ENCODE measurements at places on chromosomes 12 and 14.

DNA sequence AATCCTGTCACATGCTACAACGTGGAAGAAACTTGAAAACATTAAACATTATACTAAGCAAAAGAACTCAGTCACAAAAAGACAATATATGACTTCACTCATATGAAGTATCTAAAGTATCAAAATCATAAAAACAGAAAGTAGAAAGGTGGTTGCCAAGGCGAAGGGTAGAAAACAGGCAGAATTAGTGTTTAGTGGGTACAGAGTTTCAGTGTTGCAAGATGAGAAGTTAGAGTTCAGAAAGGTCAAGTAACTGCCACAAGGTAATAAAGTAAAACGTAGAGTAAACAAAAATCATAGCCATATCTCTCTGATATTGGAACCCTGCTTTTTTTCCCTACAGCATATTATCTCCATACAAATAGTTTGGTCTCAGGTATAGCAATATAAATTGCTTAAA is 223.8 kb upstream of the FSCB start:
- DNase-seq, result no peak

GRCh38 chr12:108697905-108698304 is 33.4 kb downstream of the CORO1C start:
- DNase-seq, result no peak

DNA sequence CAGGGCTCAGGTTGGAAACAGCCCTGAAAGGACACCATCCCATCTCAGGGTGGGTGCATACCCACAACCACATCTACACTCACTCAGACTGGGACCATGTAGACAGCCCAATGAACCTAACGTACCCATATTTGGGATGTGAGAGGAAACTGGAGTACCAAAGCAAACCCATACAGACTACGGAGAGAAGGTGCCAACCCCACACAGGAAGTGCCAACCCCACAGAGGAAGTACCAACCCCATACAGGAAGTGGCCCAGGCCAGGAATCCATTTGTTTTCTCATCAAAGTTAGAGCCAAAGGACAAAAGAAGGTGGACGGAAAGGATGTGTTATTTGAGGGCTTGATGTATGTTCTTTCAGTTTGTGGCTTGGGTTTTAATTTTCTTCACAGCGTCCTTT is 19.5 kb upstream of the SPIC start:
- no peak for DNase-seq

DNA sequence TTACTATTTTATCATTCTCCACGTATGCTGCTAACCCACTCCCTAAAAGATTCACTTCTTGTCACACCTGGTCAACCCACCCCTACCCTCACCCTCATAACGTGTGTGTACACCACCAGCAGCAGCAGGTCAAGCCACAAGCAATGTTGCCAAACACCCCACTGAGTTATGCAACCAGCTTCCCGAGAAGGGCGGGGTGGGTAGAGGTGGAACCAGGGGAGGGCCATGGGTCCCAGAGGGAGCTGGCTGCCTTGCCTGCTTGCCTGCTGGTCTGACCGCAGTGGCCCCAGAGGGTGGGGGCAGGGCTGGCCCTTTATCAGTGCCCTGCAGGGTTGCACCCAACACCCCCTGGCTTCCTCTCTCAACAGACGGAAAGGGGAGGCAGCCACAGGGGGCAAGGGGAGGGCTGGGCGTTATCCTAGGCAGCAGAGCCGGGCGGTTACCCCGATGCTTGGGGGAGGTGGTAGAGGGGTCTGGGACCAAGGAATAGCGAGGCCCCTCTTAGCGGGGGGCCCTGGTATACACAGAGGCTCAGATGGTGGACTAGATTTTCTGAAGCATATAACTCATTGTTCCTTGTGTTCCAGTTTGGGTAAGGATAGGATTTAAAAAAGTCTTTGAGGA is 3.5 kb upstream of the NFE2 start:
- DNase-seq, result peak; percentile 93

GRCh38 chr14:101250336-101250947 is 310.9 kb upstream of the DIO3 start:
- DNase-seq, result peak; percentile 22

- DNase-seq, result no peak
Measured at GRCh38 chr12:52703424-52703823, at the start of gene KRT77. Gene KRT77, minus strand, starts transcription at chr12:52703524. Its CDS starts 90 bp downstream, at chr12:52703434.

GRCh38 chr12:96063046-96063445 is 27.7 kb upstream of the LTA4H start:
- peak; percentile 34 for DNase-seq

DNA sequence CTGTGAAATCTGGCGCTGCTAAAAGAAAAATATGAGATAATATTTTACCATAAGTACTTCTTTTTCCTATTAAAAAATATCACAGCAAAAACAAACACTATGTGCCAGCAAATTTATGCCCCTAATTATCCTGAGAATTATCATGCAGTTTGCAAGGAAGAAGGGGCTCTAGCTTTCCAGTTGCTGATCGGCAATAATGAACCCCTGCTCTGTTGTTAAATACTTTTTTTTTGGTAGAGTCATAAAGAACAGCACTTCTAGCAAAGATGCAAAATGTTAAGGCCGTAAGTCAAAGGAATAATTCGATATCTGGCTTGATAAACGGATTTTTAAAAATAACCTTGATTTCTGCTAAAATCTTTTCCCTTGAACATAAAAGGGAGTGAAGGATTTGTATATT is 108.9 kb downstream of the PDE3A start:
- no peak for DNase-seq

DNA sequence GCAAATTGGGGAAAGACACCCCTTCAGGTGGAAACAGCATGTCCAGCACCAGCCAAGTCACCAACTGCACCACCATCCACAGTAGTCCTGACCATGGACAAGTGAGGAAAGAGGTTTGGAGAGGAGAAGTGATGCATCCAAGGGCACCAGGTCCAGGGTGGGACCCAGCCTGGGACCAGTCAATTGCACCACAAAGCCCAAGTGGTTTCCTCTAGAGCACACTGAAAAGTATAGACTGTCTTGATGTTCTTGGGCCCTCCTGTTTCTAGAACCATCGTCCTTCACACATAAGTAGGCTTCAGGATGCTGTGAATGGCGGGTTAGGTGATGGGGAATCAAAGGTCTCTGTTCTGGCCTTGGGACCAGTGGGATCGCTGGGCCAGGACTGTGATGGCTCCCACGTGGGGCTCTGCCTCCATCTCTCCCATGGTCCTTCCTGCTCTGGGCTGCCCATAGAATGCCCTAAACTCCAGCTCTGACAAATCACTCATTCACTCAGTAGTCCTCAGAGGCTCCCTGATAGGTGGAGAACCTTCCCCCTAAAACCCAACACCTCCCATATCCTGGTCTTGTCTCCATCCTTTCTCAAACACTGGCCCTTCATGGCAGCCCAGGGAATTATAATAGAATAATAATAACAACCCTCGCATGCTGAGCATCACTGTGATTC is 9.2 kb downstream of the KRT79 start:
- DNase-seq, result no peak

GRCh38 chr14:32602699-32603098 is 273.6 kb downstream of the AKAP6 start:
- no peak for DNase-seq

- no peak for DNase-seq
Measured at GRCh38 chr12:54977155-54977554, 7.4 kb downstream of the TESPA1 start.

DNA sequence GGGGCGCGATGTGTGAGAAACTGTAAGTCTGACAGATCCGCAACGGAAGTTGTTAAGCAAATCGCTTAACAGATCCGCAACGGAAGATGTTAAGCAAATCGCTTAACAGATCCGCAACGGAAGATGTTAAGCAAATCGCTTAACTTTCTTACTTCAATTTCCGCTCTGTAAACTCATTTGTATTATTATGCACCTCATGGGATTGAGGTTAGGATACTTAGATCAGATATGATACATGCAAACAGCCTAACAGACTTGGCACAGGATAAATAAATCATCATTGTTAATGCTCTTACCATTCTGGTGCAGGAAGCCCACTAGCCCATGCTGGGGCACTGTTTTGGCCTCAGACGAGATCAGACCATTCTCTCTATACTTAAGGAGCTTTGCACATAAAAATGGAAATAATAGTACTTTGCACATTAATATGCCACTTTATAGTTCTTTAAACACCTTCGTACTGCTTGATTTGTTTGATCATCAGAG is 399 bp downstream of the NCAPD2 start:
- DNase-seq, result no peak

- DNase-seq, result peak; percentile 0
Measured at GRCh38 chr12:31627456-31628054, 31.9 kb upstream of the ETFBKMT start.

- no peak for DNase-seq
Measured at GRCh38 chr14:99174081-99174769, 97.8 kb downstream of the BCL11B start.

DNA sequence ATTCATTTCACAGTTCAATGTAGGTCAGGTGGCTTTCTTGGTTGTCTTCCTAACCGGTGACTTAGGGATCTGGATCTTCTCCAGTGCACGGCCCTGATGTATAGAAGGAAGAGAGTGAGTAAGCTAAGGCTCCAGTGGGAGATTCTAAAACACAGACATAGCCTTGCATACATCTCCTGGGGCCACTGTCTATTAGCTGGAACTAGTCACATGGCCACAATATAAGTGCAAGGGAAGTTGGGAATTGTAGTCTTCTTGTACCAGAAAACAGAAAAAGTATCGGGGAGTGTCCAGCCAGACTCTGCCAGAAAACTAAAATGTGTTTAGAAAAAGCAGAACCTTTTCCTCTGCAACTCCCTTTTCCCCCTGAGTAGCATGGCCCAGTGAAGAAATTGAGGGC is 531.6 kb downstream of the VRK1 start:
- no peak for DNase-seq

DNA sequence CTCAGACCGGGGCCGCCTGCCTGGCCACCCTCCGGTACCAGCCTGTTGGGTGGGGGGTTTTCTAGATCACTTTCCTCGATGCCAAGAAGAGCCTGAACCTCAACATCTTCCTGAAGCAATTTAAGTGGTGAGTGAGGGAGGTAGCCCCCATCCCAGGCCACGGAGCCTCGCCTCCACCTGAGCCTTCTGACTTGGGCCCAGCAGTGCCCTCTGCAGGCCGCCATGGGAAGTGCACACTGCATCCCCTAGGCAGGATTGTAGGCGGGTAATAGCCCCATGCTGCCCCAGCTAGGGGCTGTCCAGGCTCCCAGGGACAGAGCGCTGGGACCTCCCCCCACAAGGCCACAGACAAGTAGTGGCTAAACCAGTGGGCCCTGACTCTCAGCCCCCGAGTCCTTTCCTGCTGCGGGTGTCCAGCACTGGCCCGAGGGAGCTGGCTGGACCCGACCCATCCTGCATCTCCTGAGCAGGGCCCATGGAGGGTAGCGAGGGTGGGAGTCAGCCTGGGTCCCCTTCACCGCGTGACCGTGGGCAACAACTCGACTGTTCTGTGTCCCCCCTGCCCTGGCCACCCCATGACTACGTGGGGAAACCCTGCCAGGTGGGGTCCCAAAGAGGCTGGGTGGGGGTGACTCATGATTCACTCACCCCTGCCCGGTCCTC is 15.3 kb upstream of the ADSS1 start:
- DNase-seq, result peak; percentile 81

- no peak for DNase-seq
Measured at GRCh38 chr12:65524666-65525065, 246.2 kb downstream of the MSRB3 start.

GRCh38 chr12:118307069-118307954 is 65.4 kb downstream of the TAOK3 start:
- DNase-seq, result peak; percentile 32

- DNase-seq, result no peak
Measured at GRCh38 chr12:130617219-130617618, 98.9 kb downstream of the RIMBP2 start.

- no peak for DNase-seq
Measured at GRCh38 chr12:120490833-120491512, 4.9 kb upstream of the DYNLL1 start.
